H9 (cell line): ENCODE measurements at places on chromosomes 4 and X. TPM values are rescaled to one million over a fixed set of nuclear protein-coding genes. Genes with fewer than 3 reads are reported as not detected.

DNA sequence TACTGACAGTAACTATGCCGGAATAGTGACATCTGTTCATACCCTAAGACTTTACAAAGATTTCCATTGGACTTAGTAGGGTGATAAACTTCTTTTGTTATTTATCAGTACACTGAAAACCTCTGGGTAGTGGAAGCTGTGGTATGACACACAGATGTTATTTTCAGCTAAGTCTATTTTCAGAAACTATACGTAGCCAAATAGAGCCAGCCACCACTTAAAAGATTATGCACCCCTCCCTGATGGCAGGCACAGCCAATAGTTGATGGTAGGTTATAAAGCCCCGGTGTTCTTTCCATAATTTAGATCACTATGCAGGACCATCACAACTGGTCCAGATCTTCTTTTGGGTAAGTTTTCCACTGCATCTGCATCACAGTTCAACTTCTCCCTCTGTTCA lies 1603.2 kb upstream of the PABPC4L start:
- no peak for DNase-seq

DNA sequence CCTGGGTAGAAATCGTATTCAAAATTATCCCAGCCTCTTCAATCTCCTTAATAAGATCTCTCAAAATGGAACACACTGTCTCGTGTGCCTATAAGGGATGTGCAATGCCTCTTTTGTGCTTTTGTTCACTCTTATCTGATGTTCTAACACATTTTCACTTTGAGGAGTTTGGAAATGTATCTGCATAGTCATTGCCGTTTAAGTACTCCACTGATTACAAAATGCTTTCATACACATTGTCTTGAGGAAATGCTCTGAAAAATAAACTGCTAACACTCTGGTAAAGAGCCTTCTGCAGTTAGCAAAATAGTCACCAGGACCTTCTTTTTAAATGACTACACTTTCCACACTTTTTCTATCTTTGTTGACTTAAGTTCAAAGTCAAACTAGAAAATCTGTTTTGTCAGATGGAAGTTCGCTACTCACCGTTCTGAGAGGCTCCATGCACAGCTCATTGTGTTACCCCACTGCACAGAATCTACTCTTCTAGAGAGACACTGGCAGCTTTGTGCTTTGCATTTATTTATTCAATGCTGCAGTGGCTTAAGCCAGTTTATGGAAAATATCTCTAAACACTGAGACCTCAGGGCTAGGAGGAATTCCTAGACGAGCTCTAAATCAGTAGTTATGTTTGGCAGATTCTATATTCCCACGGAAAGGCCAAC lies 159.0 kb downstream of the CHIC2 start:
- no peak for DNase-seq

DNA sequence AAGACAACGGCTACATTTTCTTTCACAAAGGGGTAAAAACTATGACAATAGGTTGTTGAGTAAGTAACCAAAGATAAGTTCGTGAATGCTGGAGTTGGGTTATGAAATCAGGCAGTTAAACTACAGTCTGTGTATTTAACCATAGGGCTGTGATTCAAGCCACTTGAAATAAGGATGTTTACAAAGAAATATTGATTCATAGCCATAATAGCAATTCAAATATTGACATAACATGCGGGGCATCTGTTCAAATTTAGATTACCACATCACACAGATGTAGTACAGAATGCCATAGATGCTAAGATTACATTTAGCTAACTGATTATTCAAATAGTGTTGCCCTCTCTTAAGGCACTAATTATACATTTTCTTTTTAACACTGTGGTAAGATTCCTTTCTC lies 364.1 kb downstream of the FSTL5 start:
- no peak for DNase-seq

DNA sequence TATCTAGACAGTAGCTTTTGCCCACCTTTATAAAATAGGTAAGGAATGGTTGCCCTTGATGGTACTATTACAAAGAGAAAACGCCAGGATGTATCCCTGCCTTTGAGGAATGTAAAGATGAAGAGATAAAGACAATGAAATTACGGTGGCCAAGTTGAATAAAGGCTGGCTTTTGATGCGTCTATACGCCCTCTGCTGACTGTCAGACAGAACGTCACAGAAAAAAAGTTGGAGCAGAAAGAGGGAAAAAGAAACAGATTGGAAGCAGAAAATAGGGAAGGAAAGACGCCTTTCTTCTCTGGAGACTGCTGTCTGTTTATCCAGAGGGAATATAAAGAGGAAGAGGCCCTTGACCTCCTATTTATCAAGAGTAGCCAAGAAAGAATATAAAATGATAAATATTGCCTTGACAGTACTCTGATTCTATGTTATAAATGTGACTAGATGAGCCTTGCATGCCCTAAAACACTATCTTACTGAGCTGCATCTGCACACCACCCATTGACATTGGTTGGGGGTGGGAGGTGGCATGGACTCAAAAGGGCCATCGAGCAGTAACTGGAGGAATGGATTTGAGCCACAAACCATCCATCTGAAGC lies 30.6 kb downstream of the PCDH19 start:
- no peak for DNase-seq

DNA sequence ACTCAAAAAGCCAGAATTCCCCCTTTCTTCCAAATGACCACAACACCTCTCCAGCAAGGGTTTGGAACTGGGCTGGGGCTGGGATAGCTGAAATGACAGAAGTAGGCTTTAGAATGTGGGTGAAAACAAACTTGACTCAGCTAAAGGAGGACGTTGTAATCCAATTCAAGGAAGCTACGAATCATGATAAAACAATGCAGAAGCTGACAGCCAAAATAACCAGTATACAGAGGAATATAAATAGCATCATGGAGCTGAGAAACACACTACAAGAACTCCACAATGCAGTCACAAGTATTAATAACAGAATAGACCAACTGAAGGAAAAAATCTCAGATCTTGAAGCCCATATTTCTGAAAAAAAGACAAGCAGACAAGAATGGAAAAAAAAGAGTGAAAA lies 95.8 kb upstream of the TET2 start:
- no peak for DNase-seq

DNA sequence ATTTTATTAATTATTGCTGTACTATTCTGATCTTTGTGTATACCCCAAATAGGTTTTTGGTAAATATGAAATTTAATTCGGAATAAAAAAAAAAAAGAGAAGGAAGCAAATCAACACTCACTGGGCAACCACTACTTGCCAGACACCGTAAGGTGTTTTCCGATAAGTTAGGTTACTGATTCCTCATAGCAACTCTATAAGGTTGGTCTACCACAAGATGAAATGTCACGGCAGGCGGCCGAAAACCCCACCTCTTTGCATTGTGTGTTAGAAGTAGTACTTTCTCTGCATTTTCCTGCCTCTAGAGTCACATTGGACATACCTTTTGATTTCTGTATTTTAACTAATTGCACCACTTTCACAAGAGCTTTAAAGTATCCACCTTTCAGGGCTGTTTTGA lies 44.5 kb upstream of the RASGEF1B start:
- DNase-seq, result no peak

Gene DACH2
- total RNA-seq, result 0.99 and 1.0 TPM in 2 replicates

Gene ZNF157
- 0.81 TPM in 2 replicates for total RNA-seq

Gene STBD1
- 1.1 TPM in 2 replicates for total RNA-seq

Gene MAGEA4
- 0.53 and 0.68 TPM in 2 replicates for total RNA-seq

Gene S100G
- not detected in 2 replicates for total RNA-seq

Gene ZNF141
- 38.0 and 42.1 TPM in 2 replicates for total RNA-seq

Gene MAGEB17
- 0.66 and 0.74 TPM in 2 replicates for total RNA-seq

Gene KCNE5
- 3.6 and 3.7 TPM in 2 replicates for total RNA-seq
